Naive thymus-derived CD8-positive, alpha-beta T cell (primary cell): ENCODE measurements at places on chromosomes 2 and 18.
A peak's percentile ranks its signal among the peaks of the same experiment; 100 is the strongest.

DNA sequence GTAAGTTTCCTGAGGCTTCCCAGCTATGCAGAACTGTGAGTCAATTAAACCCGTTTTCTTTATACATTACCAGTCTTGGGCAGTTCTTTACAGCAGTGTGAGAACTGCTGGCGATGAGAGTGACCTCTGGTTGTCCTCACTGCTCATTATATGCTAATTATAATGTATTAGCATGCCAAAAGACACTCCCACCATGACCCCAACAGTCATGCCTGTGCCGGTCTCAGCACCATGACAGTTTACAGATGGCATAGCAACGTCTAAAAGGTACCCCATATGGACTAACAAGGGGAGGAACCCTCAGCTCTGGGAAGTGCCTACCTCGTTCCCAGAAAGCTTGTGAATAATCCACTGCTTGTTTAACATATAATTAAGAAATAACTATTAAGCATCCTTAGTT, 8.1 kb upstream of the IL1A start:
- no peak for DNase-seq

- DNase-seq, result no peak
Observed at GRCh38 chr18:52465391-52465790, 125.4 kb downstream of the DCC start.

- DNase-seq, result no peak
Observed at GRCh38 chr2:233421091-233421816, 67.0 kb downstream of the DGKD start.

GRCh38 chr2:25401307-25402026, 59.7 kb upstream of the DNMT3A start:
- no peak for DNase-seq

GRCh38 chr2:20650393-20650876, 463 bp downstream of the HS1BP3 start:
- peak; percentile 35 for DNase-seq

DNA sequence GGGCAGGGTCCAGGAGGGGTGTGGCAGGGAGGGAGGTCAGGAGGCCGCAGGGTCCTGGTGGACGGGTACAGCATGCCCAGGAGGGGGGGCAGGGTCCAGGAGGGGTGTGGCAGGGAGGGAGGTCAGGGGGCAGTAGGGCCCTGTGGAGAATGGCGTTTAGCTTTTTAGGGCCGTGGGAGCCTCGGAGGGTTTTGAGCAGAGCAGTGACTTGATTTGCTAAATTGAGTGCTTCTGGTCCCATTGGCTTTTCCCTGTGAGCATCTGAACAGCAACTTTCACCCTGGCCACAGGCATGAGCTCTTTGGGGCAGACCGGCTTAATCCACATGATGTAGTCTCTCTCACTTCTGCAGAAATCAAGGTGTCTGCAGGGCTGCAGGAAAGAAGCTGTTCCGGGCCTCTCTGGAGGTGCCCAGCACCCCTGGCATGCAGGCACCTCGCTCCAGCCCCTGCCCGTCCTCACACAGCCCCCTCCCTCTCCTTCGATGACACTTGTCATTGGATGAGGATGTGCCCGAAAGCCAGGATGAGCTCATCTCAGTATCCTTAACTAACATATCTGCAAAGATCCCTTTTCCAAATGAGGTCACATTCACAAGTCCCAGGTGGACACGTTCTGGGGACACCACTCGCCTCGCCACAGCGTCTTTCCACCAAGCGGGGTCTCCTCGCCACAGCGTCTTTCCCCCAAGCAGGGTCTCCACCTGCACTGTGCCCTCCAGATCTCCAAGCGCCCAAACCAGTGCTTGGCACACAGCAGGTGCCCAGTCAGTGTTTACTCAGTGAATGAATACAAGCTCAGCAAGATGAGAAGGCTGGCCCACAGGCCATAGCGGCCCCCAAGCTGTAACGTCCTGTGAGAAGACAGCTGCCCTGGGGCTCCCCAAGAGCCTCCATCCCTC, 94.0 kb downstream of the NDUFA10 start:
- DNase-seq, result no peak

- no peak for DNase-seq
Observed at GRCh38 chr2:602571-603359, 74.4 kb downstream of the TMEM18 start.

DNA sequence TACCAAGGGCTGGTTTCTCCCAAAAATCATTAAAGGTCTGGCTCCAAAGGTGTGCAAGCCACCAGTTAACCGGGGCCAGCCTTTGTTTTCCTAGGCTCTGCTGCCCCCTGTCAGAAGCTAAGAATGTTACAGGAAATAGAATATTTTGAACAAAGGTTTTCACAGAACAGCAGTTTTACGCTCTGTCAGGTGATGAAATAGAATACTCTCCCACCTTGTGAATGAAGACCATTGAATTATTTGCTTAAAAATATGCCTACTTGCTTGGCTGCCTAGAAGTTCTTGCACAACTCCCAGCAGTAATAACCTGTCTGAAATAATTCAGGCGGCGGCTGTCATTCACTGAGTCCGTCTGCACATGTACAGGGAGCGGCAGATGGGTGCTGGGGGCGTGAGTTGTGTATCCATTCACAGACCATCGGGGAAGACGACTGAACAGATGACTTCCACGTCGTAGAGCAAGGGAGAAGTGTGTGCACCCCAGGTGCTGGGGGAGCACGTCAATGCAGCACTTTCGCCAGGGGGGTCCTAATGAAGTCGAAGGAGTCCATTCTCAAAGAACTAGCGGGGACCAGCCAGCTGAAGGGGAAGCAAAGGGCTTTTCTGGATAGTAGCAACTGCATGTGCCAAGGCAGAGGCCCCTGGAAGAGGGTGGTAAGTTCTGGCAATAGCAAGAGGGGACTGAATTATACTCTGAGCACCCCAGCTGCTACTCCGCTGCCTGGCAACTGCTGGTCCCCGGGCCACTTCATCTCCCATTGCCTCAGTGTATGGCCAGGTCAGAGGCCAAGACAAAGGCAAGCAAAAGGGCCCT, 56.1 kb downstream of the SF3B1 start:
- peak; percentile 71 for DNase-seq

- no peak for DNase-seq
Observed at GRCh38 chr2:161843936-161844335, 219.7 kb downstream of the SLC4A10 start.

DNA sequence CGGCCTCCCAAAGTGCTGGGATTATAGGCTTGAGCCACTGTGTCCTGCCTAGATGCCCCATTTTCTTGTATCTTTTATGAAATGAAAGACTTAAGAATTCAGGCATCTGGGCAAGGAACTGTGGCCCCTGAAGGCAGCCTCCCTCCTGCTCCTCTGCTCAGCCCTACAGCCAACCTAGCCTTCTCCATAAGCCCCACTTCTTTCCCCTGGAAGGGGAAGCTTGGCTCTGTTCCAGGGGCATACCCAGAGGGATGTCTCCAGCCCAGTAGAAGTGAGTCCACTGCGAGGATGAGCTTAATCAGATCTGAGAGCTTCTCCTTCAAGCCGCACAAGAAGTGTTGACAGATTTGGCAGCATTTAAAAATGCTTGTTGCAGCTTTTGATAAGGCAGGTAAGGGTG, 39.7 kb downstream of the RHOB start:
- DNase-seq, result no peak

DNA sequence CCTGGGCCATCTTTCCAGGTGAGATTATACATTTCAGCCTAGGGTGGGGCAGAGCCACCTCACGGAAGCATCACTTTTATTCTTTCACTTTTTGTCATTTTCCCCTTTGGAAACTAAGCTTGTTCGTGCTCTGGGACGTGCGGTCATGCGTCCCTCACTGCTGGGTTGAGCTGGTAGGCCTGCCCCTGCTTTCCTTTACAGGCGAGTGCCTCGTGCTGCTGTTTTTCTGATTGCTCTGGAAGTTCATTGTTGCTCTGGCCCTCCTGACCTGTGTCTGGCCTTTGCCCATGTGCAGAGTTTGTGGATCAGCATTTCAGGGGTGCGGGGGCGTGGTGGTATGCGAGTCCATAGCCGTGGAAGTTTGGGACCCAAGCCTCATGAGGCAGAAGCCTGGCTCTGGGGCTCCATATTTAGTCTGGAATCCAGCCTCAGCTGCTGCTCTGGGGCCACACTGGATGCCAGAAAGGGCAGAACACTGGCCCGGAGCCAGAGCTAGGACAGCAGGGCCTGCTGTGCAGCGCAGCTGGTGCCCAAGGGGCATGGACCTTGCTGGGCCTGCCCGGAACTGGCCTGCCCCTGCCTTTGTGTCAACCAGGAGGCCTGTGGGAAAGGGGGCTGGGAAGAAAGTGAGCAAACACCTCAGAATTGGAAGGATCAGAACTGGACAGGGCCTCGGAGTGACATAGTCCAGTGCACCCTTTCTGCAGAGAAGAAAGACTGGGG, 51.1 kb downstream of the CTIF start:
- DNase-seq, result no peak

- DNase-seq, result no peak
Observed at GRCh38 chr2:209936106-209936666, 66.3 kb upstream of the RPE start.

- peak; percentile 11 for DNase-seq
Observed at GRCh38 chr2:191302459-191303139, 57.4 kb downstream of the MYO1B start.

- peak; percentile 69 for DNase-seq
Observed at GRCh38 chr2:222708274-222708710, 36.8 kb downstream of the MOGAT1 start.

- DNase-seq, result no peak
Observed at GRCh38 chr2:182999348-183000028, 38.8 kb downstream of the NCKAP1 start.

- DNase-seq, result no peak
Observed at GRCh38 chr2:196390243-196391148, 219.1 kb upstream of the STK17B start.

DNA sequence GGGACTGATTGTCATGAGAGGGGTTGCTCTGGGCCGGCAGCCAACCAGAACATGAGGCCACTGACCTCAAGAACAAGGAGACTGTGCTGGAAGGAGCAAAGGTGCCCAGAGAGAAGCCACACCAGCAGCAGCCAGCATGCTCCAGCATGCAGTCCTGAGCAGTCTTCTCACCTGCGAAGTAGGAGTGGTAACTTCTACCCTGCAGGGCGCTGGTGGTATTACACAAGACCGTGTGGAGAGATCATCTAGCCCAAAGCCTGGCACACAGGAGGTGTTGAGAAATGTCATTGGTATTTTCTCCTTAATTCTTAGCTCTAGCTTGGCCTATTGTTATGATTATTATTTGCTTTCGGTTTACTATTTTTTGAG, 132.7 kb downstream of the TSN start:
- DNase-seq, result no peak

DNA sequence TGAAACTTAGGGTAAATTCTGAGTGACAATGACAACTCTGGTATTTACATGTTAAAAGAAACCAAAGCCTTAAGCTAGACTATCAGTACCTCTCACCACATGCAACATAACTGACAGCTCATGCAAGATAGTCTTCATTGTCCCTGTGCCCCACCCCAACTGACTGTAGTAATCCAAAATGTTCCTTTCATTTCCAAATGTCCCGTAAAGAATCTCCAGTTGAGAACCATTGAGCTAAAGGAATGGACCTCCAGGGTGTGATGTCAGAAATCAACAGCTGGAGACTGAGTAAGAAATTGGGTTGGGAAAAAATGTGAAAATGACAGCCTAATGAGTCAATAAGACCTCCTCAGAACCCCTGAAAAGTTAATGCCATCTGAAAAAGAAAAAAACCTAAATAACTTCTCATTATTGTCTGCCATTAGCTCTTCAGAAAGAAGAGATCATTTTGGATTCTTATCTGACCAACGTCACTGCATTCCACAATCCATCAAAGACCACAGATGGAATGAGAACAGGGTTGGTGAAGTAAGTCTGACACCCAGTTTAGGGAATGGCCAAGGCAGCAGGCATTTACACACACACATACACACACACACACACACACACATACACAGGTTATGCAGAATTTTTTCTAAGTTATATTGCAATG, 51.7 kb upstream of the ACVR2A start:
- no peak for DNase-seq
